ENCODE measurements at places on chromosomes 11 and 22.

GRCh38 chr11:118870396-118871343 is 13.0 kb upstream of the CXCR5 start:
- no peak for DNase-seq

- DNase-seq: no peak
These were observed 43.0 kb upstream of the WT1 start for GRCh38 chr11:32478277-32478731.

DNA sequence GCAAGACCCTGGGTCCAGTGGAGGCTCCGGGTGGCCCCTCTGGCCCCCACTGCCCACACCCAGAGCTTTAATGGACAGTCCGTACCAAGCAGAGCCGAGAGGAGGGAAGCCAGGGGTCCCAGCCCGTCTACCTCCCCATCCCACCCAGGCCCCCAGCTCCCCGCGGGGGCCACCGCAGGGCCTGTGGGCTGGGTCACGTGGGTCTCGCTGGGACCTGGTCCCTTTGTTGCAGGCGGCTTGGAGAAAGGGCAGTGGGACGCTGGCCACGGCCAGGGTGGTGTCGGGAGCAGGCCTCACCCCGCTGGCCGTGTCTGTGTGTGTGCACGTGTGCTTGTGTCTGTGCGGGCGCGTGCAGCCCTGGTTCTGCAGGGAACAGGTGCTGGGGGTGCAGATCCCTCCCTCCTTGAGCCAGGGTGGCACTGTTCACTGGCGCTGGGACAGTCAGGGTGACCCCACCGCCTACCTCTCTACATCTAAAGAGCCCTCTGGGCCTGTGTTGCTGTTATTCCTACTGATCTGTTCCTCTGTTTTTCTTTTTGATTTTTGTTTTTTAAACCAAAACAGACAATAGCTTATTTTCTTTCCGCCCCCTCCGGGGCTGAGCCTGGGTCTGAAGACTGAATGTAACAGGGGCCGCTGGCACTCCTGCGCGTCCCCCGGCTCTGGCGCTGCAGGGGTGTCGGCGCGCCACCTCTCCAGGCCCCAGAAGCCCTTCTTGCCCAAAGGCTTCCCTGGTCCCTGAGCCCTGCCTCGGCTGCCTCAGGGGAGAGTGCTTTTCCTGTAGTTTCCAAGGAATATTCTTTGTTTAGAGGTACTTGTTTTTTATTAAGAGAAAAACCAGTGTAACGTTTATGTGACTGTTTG is 20.1 kb upstream of the TMEM191C start:
- no peak for DNase-seq

GRCh38 chr11:102436561-102436960 is 16.0 kb downstream of the TMEM123 start:
- no peak for DNase-seq

GRCh38 chr11:73859671-73860070 is 17.0 kb downstream of the COA4 start:
- no peak for DNase-seq

DNA sequence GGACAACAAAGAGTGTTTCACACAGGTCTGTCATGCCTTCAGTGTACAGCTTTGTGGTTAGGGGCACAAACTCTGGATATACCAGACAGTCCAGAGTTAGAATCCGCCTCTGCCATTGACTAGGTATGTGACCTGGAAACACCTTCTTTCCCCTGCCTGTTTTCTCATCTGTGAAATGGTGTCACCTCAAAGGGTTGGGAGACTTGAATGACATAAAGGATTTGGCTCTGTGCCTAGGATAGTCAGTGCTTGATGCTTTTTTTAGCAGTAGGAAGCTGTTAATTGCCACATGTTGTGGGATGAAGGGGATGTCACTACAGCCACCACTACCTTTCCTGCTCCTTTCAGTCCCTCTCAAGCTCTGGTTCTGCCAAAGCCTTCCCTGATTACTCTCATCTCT is 17.4 kb upstream of the LRRC55 start:
- no peak for DNase-seq

DNA sequence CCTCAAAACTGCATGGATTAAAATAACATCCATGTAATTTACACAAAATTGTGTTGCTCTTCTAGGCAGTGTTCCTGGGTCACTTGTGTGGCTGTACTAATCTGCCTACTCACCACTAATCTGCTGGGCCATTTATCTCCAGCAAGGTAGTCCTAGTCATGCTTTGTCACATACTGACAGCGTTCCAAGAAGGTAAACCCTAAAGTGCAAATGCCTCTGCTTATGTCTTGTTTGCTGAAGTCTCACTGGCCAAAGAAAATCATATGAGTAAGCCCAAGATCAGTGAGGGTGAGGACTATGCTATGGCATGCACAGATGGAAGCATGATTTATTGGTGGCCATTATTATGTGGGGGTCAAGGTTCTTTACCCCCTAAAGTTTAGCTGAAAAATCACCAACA is 630.2 kb upstream of the LUZP2 start:
- DNase-seq: no peak

- no peak for DNase-seq
These were observed 201.2 kb downstream of the PGR start for GRCh38 chr11:100928426-100928825.

DNA sequence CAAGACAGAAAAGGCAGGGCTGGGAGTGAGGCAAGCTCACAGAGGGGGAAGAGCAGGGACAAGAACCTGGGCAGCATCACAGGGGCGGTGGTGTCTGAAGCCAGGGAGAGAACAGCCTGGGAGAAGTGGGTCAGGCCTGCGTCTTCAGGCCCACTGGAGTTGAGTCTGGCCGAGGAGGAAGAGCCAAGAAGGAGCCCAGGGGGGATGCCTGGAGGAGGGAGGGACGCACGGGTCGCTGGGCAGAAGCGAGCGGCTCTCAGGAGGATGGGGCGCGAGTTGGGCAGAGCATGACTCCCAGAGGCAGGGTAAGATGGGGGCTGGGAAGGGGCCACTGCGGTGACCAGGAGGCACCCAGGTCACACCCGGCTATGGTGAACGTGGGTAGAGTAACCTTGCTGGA is 18.5 kb downstream of the LRFN4 start:
- DNase-seq: no peak

GRCh38 chr22:45131749-45132148 is 32.0 kb upstream of the NUP50 start:
- DNase-seq: no peak

DNA sequence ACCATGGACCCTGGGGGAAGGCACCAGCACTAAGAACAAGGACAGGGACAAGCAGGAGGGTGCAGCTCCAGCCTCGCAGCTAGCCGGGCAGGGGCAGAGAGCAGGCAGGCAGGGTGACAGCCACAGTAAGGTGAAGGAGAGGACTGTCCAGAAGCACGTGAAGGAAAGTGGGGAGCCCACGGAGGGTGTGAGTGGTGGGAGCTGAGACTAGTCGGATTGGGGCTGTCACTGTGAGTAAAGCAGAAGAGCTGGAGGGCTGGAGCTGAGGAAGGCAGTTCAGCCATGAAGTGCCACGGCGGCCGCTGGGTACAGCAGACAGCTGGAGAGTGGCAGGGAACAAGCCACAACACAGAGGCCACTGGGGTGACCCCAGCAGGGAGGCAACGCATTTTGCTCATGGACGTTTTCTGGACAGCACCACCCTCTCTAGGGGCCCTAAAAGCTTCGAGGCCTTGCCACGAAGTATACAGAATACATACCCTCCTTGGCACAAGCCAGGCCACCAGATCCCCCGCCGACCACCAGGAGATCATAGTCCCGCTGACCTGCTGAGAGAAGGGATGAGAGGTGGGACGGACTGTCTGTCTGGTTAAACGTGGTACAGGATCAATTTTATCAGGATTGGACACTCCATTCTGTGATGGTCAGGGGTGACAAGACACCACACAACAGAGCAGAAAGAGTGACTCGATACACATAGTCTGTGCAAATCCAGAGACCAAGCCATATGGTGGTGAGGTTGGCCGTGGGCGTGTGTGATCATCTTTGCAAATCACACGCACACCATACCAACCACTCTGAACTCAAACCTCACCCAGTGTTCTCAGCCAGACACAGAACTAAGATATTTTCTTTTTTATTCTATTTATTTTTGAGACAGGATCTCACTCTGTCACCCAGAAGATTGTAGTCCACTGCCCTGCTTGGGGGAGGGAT is 10.8 kb upstream of the COMT start:
- no peak for DNase-seq

- no peak for DNase-seq
These were observed 1054.7 kb upstream of the CNTN5 start for GRCh38 chr11:97965849-97966646.

GRCh38 chr22:44692662-44693007 is 9.4 kb upstream of the PRR5 start:
- DNase-seq: no peak

- no peak for DNase-seq
These were observed 62.7 kb downstream of the CD82 start for GRCh38 chr11:44627911-44628729.

- DNase-seq: no peak
These were observed 42.9 kb downstream of the IRAG1 start for GRCh38 chr11:10650630-10651029.

DNA sequence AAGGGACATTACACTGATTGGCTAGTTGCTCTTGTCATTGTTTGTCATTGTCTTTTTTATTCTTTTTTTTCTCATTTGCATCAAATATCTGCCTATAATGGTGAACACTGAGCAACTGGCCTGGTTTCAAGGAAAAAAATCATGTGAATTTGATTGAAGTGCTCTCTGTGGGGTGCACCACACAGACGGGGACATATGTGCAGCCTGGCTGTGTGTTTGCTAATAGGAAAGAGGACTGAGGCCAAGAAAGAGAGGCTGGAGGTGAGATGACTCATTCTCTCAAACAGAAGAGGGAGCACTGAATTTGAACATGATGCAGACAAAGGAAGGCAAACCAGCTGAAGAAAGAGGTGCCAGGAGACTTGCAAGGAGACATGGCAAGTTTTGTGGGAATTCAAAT is 684.9 kb upstream of the CCDC90B start:
- DNase-seq: no peak

- no peak for DNase-seq
These were observed 64.4 kb downstream of the SGSM3 start for GRCh38 chr22:40434745-40435144.

GRCh38 chr11:67656278-67656922 is 5.9 kb upstream of the ACY3 start:
- no peak for DNase-seq

GRCh38 chr11:117145393-117145761 is 1.3 kb downstream of the PAFAH1B2 start:
- no peak for DNase-seq

DNA sequence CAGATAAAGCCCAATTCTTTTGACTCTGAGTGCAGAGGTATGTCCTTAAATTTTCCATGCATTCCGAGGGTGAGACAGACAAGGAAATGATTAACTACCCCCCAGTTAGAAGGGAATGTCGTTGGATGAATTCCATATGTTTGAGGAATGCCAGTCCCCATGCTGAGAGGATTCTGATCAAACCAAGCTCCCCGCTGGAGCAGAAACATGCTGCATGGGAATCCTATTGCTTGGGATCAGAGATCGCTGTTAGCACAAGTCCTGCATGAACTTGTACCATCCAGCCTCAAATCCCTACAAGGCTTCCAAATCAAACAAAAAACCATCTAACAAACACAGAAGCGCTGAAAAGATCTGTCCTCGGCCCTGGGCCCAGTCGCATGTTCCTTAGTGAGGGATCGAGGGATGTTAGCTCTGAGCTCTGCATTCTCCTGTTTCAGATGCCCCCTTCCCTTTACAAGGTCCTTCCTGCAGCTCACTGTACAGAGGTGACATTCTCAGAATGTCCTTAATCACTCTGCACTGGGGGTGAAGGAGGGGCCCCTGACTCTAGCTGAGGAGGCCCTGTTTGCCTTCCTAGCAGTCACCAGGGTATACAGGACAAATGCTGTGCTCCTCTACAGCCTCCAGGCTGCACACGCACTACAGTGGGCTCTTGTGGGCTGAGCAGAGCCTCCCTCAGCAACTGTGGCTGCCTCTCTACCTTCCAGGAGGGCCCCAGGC is 353.4 kb downstream of the TENM4 start:
- no peak for DNase-seq

DNA sequence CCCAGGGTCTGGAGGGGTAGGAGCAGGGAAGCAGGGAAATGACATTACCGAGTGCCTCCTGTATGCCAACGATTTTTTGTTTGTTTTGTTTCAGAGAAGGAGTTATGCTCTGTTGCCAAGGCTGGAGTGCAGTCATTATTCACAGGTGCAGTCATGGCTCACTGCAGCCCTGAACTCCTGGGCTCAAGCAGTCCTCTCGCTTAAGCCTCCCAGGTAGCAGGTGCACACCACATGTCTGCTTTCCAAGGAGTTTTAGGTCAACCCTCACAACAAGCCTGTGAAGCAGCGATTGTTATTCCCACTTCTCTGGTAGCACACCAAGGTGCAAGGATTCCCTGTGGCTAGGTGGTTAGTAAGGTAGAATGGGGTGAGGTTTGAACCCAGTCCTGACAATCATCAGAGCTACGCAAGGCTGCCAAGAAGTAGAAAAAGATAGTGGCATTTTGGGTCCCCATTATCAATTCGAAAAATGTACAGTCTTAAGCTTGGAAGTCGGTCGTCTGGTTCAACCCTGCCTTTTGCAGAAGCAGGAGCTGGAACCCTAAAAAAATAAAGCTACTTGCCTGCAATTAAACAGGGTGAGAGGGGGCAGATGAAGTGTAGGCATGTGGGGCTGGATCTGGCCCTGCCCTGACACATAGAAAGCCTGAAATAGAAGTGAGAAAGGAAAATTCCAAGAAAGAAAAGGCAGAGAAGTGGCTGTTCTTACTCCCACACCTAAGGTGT is 9.1 kb downstream of the UCP3 start:
- no peak for DNase-seq

- no peak for DNase-seq
These were observed 67.5 kb downstream of the GAB2 start for GRCh38 chr11:78350091-78350645.

- DNase-seq: no peak
These were observed 603 bp downstream of the CDHR5 start for GRCh38 chr11:623999-624704.

- DNase-seq: no peak
These were observed 8.0 kb upstream of the OR52J3 start for GRCh38 chr11:5038341-5038740.

- no peak for DNase-seq
These were observed 315.7 kb upstream of the C11orf87 start for GRCh38 chr11:109106151-109106906.

DNA sequence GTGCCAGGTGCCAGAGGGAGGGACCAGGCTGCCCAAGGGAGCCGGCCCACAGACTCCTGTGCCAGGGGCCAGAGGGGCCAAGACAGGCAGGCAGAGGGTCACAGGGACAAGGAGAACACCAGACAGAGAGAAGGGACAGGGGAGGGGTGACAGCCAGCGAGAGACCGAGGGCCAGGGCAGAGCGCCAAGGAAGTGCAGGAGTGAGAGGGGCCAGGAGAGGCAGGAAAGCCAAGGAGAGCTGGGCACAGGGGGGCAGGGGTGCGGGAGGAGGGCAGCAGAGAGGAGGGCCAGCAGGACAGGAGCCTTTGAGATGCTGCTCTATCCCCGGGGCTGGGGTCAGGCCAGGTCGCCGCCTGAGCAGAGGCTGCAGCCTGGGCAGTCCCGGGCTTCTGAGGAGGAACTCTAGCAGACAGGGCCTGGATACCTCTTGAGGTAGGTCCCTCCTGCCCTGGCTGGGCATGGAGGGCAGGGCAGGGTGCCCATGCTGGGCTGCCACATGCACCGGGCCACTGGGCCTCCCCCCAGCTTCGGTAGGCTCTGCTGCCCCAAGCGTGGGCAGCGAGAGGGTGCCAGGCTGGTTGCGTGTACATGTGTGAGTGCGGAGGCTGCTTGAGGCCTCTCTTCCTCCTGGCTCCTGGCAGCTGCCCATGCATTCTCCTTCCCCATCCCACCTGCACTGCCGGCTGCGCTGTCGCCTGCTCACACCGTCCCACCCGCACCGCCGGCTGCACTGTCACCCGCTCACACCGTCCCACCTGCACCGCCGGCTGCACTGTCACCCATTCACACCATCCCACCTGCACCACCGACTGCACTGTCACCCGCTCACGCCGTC is 12.2 kb downstream of the LSP1 start:
- no peak for DNase-seq

Data from SIG-M5 (cell line).